ENCODE measurements at places on chromosomes 4 and X. TPM values are rescaled to one million over a fixed set of nuclear protein-coding genes. Genes with fewer than 3 reads are reported as not detected.

TSPAN7 gene
- 21.8 TPM for total RNA-seq

IQCM gene
- not detected for total RNA-seq

DTHD1 gene
- 0.12 TPM for total RNA-seq

OTOP1 gene
- total RNA-seq, result not detected

SLC4A4 gene
- 286 TPM for total RNA-seq

SPANXD gene
- total RNA-seq, result not detected

H2BW2 gene
- total RNA-seq, result not detected

IL1RAPL2 gene
- 0.80 TPM for total RNA-seq

ARX gene
- 5.8 TPM for total RNA-seq

ADGRG4 gene
- total RNA-seq, result 3.9 TPM

H2AZ1 gene
- total RNA-seq, result 322 TPM

CHRDL1 gene
- total RNA-seq, result 17.8 TPM

MED14 gene
- 61.8 TPM for total RNA-seq

LDB2 gene
- total RNA-seq, result 0.82 TPM

NAP1L3 gene
- total RNA-seq, result 7.8 TPM

SH2D1A gene
- total RNA-seq, result not detected

SYAP1 gene
- 59.0 TPM for total RNA-seq

FHIP1A gene
- total RNA-seq, result 26.9 TPM

ZNF280C gene
- 16.2 TPM for total RNA-seq

GCNA gene
- total RNA-seq, result 3.9 TPM

KCNE5 gene
- 10.8 TPM for total RNA-seq

TLR8 gene
- total RNA-seq, result not detected

CFP gene
- 0.69 TPM for total RNA-seq

TMPRSS11B gene
- not detected for total RNA-seq

TKTL2 gene
- not detected for total RNA-seq

NAP1L5 gene
- 3.9 TPM for total RNA-seq

TBC1D1 gene
- total RNA-seq, result 138 TPM

FAM47A gene
- total RNA-seq, result not detected
